ENCODE measurements at places on chromosomes 16 and 17. TPM values are rescaled to one million over a fixed set of nuclear protein-coding genes. Genes with fewer than 3 reads are reported as not detected.

DNA sequence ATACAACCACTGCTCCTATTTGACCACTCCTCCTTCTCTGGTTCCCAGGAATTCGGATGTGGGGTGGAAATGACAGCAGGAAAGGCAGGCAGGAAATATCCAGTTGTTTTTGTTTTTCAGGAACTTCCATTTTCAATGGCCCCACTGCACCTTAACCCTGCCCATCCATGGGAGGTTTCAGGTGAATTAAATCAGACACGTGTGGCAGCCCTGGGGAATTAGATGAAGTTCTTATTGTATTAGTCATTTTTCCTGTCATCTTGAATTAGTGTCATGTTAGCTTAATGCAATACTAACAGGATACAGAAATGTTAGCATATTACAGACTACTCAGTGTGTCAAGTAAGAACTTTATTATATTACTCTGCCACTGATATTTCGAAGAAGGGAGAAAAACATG lies 146.4 kb downstream of the CHD9NB start:
- no peak for ATAC-seq

DNA sequence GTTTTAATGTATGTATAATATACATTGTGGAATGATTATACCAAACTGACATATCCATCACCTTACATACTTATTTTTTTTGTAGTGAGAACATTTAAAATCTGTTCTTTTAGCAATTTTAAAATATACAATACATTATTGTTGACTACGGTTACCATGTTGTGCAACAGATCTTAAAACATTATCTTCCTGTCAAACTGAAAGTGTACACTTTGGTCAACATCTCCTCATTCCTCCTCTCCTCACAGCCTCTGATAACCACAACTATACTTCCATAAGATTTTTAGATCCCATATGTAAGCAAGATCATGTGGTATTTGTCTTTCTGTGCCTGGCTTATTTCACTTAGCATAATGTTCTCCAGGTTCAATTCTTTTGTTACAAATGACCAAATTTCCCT lies 7.5 kb upstream of the DNAJA2 start:
- ATAC-seq: no peak

DNA sequence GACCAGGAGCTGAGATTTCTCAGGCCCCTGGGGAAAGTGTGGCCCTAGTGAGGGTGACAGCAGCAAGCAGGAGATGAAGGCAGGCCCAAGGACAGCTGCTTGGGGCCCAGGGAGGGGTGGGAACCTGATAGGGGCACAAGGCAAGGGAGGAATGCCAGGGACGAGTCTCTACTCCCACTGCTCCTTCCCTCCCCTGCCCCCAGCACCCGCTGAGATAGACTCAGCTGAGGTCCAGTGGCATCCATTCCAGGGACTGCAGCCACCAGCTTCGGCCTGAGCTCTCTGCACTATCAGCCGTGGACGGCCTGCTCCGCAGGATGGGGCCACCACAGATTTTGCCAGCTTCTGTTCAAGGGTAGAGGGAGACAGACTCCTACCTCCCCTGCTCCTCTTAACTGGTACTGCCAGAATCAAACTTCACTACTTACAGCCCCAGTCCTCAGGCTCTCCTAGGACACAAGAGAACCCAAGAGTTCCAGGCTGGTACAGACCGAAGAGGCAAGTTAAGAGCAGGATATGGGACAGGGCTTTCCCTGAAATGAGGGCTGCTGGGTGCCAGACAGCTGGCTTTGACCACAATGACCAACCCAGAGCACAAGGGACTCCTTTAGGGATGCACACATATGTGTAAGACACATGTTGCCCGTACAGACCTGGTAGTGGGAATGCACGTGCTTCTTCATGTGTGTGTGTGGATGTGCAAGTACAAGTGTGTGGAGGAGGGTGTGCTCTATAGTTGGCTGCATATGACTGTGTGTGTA lies 5.5 kb downstream of the CACNB1 start:
- no peak for ATAC-seq

Gene CCL8
- not detected for total RNA-seq

DNA sequence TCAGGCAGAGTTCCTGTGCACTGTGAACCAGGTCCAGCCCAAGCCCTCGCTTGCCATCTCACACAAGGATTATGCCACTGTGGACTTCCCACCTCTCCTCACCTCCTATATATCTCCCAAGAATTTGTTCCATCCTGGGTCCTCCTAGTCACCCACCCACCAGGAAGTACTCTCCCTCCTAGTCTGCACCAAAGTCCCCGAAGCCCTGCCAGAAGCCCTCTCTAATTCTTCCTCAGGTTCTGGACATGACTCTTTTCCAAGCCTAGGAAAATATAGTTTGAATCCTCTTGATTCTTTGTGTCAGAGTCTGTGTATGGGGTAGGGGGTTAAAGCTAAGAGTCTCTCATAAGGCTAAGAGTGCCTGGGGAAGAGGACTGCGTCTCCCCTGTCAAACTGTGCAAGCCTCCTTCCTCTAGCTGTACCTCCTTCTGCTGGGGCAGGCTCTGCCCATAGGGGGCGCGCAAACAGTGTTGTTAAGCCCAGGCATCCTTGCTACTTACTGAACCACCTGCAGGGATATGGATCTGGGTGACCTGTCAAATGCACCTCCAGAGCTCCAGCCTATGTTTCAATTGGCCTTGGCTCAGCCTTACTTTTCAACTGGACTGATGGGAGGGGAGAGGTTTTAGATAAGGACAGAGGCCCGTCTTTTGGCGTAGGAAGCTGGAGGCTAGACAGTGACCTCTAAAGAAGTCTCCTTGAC lies 16.6 kb upstream of the DLX4 start:
- peak; percentile 89 for ATAC-seq

- ATAC-seq: no peak
These were observed 176.9 kb upstream of the FAM20A start for GRCh38 chr17:68777856-68778694.

DNA sequence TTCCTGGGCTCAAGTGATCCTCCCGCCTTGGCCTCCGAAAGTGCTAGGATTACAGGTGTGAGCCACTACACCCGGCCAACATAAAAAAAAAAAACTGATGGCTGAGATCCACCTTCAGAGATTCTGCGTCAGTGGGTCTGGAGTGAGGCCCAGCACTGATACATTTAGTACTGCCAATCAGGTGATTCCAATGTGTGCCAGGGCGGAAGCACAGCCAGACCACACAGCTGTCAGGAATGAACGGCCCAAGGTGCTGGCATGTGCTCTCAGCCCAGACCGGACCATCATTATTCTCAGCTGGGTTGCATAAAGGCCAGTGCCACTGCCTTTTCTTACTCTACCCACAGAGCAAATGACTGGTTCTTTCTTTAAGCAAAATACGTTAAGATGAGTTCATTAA lies 1.2 kb upstream of the BCO1 start:
- peak; percentile 84 for ATAC-seq

DNA sequence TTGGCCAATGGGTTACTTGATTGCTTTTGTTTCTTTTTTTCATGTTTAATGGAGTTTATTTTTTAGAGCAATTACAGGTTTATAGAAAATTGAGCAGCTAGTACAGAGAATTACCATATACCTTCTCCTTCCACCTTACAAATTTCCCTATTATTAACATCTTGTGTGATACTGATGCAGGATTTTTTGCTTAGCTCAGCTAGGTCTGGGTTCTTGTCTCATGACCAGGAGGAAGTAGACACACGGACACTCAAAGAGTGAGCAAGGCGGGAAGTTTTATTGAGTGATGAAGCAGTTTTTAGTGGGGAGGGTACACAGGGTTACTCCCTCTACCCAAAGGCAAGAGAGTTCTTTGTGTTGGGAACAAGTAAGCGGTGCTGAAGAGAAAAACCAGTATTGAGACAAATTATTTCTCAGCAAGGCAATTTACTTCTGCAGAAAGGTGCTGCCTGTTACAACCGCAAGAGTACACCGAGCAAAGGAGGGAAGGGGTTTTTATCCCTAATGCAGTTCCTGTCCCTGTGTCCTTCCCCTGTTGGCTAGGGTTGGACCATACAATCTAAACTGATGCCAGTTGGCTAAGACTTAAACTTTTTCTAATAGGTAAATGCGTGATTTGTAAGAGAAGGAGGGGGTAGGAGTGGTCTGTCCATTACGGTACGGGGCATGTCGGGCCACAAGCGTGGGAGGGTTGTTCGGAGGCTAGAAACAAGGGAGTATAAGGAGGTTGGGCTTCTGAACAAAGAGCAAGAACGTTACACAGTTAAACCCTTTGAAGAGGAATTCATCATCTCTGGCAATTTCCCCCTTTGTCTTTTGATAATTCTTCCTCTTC lies 26.9 kb downstream of the SEC14L1 start:
- no peak for ATAC-seq

Gene MAPT
- 0.88 TPM for total RNA-seq

DNA sequence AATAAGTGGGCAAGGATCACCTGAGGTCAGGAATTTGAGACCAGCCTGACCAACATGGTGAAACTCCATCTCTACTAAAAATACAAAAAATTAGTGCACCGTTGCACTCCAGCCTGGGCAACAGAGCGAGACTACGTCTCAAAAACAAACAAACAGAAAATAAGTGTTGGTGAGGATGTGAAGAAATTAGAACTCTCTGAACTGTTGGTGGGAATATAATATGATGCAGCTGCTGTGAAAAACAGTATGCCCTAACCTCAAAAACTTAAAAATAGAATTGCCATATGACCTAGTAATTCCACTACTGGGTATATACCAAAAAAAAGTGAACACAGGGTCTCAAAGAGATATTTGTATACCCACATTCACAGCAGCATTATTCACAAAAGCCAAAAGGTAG lies 26.1 kb downstream of the GLG1 start:
- no peak for ATAC-seq

GRCh38 chr16:35748621-35749252 lies 2289.3 kb downstream of the TP53TG3F start:
- no peak for ATAC-seq

DNA sequence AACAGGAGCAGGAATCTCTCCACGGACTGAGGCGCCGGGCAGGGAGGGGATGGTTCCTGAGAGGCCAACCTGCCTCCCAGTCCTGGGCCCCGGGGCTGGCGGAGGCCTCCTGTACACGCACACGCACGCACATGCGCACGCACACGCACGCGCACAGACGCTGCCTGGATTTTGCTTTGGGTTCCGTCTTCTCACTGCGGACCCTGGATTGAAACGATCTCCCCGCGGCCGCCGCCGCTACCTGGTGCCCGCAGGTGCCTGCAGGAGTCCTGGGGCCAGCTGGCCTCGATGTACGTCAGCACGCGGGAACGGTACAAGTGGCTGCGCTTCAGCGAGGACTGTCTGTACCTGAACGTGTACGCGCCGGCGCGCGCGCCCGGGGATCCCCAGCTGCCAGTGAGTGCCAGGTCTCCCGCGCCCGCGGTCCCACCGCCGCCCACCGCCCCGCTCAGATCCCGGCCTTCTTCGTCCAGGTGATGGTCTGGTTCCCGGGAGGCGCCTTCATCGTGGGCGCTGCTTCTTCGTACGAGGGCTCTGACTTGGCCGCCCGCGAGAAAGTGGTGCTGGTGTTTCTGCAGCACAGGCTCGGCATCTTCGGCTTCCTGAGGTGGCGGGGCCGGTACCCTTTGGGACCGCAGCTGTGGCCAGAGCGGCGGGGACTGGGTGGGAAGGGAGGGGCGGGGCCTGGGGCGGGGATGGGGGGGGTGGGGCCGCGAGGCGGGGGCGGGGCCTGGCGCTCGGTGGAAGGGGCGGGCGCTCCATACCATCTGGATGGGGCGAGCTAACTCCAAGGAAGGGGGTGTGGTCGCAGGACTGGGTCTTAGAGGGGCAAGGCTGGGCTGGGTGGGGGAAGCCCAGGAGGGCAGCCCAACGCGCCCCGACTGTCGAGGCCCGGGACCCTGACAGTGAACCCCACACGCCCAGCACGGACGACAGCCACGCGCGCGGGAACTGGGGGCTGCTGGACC lies 12.3 kb downstream of the CES4A start:
- peak; percentile 66 for ATAC-seq

- no peak for ATAC-seq
These were observed 396.5 kb upstream of the PMFBP1 start for GRCh38 chr16:72568502-72568901.

Gene HAP1
- 1.4 TPM for total RNA-seq

DNA sequence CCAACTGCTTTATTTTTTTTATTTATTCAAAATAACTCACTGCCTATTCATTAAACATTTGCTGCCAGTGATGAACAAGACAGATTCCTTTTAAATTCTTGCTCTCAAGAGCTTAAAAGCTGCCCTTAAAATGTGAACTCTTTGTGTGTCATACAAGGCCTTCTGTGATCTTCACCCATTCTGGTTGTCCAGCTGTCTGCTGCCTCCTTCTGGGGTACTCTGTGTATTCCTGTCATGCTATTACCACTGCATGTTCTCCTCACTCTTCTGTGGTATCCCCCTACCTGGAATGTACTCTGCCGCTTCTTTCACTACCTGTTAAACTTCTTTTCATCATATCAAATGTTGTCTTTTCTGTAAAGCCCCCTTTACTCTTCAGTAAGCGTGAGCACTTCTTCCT lies 165.8 kb downstream of the CHD9 start:
- ATAC-seq: no peak

GRCh38 chr17:78174346-78174869 lies 6.0 kb downstream of the SYNGR2 start:
- peak; percentile 57 for ATAC-seq

DNA sequence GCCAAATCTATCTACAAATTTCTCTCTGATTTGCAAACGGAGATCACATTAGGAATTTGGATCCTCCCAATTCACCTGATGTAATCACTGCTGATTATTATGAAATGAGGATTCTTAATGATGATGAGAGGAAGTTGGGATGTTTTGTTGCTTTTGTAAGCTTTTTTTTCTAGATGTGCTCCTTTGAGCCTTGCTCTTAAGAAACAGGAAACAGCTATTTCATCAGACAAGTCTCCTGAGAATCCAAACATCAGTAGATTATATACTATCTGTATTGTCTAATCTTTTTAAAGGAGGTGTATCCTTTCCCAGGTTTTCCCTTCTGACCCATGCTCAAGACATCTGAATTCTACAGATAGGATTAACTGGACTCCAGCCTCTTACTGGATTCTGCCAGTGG lies 73.3 kb downstream of the KIF2B start:
- ATAC-seq: no peak

Gene WFDC1
- 1.1 TPM for total RNA-seq

Gene INPP5K
- 21.4 TPM for total RNA-seq

GRCh38 chr16:51290442-51291285 lies 139.6 kb upstream of the SALL1 start:
- no peak for ATAC-seq
